Smooth muscle cell of the brain vasculature (primary cell): ENCODE measurements at places on chromosomes 3 and 15.
A peak's percentile ranks its signal among the peaks of the same experiment; 100 is the strongest.

- no peak for DNase-seq
Measured at GRCh38 chr3:127263586-127264231, 24.1 kb downstream of the PRR20G start.

DNA sequence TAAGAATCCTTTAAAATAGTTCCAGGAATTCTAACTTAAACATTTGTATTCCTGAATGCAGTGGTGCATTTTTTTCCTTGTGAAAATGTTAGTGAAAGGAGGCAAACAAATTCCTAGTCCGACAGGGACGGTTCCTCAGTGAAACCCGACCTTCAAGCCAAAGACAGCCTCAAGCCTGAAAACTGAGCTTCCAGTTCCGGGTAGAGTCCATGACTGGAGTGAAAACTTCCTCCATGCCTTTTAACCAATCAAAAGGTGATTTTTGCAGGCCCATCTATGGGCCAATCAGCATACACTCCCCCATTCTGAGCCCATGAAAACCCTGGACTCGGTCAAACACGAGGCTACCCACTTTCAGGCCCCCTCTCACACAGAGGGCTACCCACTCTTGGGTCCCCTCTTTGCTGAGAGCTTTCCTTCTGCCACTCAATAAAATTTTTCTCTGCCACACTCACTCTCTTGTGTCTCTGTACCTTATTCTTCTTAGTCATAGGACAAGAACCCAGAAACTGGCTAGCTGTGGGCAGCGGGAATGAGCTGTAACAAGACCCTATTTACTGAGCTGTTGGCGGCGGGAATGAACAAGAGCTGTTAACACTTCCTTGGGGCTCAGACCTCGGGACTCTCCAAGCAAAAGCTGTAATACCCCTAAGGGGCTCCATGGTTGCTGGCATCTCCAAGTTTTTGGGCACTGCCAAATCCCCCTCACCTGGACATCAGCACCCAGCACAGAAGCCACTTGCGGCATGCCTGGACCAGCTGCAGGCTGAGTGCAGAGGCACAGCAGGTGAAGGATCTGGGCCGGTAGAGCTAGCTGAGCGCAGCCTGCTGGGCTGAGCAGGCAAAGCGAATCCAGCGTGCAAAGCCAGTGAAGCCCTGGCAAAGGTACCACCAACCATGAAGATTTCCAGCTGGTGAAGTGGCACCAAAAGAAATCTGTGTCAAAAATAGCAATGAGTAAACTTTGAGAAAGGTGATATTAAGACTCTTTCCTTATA, 598.8 kb downstream of the MCTP2 start:
- DNase-seq, result no peak

GRCh38 chr3:44061268-44061667, 180.4 kb upstream of the TOPAZ1 start:
- DNase-seq, result no peak

DNA sequence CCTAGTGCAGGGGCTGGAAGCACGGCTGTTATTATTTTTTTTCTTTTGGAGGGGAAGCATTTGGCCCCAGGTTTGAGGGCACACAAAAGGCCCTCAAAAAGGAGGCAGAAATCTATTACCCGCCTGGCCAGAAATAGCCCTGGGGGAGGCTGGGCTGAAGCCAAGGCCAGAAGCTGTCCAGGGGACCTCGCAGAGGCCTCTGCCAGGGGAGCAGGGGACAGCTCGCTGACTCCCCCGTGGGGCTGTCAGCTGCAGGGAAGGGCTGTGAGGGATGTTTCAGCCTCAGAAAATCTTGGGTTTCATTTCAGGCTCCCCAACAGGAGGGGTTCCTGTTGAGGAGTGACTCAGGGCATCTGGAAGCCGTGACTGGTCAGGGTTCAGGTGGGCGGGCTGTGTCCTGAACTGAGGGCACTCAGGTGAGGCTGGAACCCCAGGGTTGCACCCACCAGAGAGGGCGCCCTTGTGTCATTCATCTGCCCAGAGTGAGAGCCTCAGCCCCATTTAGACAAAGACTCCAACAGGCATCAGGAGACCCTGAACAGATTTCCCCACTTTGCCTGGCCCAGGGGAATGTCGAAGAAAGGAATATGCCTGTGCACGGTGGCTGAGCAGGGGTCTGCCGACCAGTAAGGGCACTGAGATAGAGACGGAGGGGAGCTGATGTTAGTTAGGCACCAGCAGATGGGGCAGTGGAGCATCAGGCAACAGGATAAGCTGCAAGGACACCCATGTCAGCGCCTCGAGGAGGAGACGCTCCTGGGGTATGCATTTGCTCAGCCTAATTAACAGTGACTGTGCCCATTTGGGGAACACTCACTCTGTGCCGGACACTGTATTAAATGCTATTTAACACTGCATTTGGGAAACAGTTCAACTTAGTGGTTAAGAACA, 43.5 kb upstream of the SLC6A11 start:
- no peak for DNase-seq

- DNase-seq, result no peak
Measured at GRCh38 chr3:157160658-157161424, 894 bp upstream of the CCNL1 start.

DNA sequence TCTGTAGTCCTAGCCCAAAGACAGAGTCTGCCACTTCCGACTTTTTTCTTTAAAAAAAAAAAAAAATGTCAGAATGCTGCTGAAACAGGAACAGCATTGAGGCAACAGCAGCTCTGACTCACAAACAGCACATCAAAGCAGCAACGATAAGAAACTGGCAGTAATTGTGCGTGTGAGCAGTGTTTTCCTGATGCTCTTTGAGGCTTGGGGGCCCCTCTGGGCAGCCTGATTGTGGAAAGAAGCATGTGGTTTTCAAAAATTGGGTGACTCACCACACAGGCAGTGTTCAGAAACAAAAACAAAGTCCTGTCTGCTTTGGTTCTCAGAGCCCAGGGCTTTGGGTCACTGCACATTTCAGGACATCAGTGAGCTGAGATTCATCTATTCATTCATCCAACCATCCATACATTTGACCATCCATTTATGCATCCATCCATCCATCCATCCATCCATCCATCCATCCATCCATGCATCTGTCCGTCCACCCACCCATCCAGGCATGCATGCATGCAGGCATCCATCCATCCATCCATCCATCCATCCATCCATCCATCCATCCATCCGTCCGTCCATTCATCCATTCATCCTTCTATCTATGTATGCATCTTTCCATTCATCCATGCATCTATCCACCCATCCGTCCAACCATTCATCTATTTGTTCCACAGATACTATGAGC, 308.4 kb downstream of the RPLP1 start:
- DNase-seq, result peak; percentile 68

GRCh38 chr3:186506191-186506739, 37.9 kb downstream of the CRYGS start:
- no peak for DNase-seq

DNA sequence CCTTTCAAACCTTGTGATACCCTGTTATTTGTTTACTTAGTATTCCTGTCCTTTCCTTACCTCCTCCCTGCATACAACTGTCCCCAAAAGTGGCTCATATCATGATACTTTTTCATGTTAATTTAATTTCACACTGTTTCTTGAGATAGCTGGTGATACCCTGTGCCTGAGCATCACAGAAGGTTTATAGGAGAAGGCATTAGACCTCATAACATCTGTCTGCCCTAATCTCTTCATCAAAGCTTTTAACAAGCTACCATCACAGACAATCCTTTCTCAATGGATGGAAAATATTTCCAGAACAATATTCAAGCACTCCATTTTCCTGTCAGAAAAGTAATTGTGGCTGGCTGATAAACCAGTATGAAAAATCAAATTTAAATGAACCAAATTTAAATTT, 81.6 kb downstream of the SSR3 start:
- DNase-seq, result no peak

- DNase-seq, result no peak
Measured at GRCh38 chr15:43082509-43082908, 23.3 kb downstream of the UBR1 start.

DNA sequence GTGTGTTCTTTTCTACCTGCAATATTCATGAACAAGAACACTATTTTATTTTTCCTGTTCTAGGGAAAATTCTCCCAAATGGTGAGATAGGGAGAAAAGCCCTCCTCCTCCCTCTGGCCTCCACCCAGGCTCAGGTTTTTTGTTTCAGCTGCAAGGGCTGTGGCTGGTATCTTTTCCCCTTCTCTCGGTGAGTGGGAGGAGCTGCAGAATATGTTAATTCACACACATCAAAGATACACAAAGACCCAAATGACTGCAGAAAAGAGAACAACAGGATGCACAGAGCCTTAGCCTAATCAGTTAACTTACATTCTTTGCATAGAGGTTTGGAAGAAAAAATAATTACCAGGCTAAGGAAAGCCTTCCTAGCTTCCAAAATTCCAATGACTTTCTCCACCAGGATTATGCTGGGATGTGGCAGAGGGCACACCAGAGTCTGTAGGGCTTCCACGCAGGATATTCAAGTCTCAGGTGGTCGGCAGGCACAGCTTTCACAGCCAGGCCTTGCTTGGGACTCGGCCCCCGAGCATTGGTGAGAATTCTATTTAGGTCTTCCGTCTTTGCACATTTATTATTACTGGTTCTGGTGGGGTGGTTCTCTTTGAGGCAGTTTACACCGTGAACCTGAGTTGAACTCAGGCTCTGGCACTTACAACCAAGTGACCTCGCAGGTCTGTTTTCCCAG, 64.9 kb downstream of the ABHD5 start:
- DNase-seq, result no peak

- peak; percentile 61 for DNase-seq
Measured at GRCh38 chr3:174439331-174440252, 419.5 kb upstream of the NAALADL2 start.

DNA sequence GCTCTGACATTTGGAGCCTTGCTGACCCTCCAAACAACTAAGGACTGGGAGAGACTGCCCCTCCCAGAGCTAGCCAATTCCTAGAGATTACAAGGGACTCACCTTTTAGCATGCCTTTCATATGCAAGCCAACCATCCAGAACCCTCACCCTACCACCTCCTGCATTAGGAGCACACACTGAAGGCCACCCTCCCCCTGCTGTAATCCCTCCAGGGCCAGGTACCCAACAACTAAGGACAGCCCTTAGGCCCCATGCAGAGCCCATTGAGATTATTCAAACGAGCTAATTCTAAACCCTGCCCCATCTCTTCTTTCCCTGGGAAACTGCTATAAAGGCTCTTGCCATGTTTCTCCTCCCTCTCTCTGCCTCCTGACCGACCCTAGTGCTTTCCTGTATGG, 352.6 kb downstream of the ERC2 start:
- DNase-seq, result no peak

DNA sequence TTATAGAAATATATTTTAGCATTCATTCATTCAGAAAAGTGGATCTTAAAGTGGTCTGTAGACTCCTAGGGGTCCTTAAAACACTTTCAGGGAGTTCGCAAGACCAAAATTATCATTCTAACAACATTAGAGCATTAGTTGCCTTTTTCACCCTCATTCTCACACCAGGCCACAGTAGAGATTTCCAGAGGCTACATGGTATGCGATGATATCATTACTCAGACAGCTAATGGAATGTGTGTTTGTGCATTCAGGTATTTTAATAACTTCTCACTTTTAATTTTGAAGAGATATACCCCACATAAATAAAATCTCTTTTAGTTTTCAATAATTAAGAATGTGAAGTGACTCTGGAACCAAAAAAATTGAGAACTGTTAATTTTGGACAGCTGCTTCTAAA, 206.9 kb downstream of the NSUN3 start:
- no peak for DNase-seq

DNA sequence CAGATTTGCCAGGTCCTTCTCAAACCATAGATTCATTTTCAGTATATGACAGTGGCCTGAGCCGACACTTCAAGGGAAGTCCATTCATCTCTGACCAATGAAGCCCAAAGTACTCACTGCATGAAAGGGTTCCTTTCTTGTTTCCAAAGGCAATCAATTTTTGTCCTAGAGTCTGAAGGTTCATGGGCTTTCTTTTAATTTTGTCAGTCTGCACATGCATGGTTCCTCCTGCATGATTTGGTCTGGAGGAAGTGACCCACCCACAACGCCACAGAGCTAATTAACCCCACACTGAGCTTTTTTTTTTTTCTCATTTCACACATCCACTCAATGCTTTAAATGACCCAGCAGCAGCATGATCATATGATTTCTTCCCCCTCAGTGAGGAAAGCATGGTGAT, 216.4 kb downstream of the TIGIT start:
- no peak for DNase-seq

GRCh38 chr3:98699132-98699531, 64.0 kb upstream of the ST3GAL6 start:
- DNase-seq, result no peak

DNA sequence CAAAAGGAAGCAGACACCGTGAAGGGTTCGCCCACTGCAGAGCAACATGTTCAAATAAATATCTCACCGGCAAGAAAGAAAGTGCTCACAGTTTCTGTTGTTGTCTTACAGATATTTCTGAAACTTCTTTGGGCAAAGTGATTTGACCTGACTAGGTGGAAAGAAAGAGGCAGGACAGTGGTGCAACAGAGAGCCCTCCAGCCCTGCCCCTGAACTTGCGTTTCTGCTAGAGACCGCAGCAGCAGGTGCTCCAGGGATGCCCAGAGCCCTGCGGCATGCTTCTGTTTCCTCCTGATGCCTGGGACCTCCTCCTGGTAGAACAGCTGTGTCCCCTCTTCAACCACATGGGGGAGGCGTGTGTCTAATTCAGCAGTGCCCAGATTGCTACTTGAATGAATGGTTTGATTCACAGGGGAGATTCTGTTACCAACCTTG, 123.4 kb downstream of the ATP10A start:
- DNase-seq, result no peak

- no peak for DNase-seq
Measured at GRCh38 chr3:42635111-42635510, 18.4 kb upstream of the ZBTB47 start.

GRCh38 chr15:40637221-40637745, 43.2 kb downstream of the KNL1 start:
- no peak for DNase-seq

- no peak for DNase-seq
Measured at GRCh38 chr15:93460717-93461116, 371.7 kb upstream of the RGMA start.

GRCh38 chr15:62046078-62046743, 14.0 kb downstream of the VPS13C start:
- no peak for DNase-seq
